ENCODE measurements at places on chromosomes 11 and 22.

GRCh38 chr11:58845386-58845785 lies 882 bp upstream of the GLYATL2 start:
- DNase-seq, result no peak

DNA sequence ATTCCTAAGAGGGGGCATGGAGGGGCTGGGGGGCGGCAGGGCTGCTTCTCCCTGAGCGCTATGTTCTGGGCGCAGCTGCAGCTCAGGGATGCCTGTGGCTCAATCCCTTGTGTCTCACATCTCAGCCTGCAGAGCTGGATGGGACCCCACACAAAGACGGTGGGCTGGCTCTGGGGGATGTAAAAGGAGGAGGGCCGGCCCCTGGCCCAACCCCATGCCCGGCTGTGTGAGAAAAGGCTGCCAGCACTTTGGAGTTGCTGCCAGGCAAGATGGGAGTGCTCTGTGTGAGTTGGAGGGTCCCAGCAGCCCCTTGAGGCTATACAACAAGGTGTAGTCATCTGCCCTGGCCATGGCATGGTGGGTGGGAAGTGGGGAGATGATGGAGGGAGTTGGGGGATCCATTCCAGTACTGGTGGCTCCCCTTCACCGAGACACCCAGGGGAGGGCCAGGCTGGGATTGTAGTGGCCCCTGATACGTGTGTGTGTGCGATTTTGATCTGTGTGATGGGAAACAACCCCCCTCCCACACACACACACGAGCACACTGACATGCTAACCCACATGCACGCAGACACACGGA lies 1.3 kb upstream of the TBX10 start:
- no peak for DNase-seq

- no peak for DNase-seq
These were observed 906 bp upstream of the NAA40 start for GRCh38 chr11:63937713-63938478.

GRCh38 chr11:128343135-128343514 lies 244.2 kb downstream of the ETS1 start:
- DNase-seq, result no peak
